ENCODE measurements at places on chromosomes 16 and 17.

GRCh38 chr17:50588391-50589049 is 28.0 kb downstream of the CACNA1G start:
- DNase-seq: no peak

GRCh38 chr17:17134957-17135333 is 71.2 kb downstream of the PLD6 start:
- DNase-seq: no peak

DNA sequence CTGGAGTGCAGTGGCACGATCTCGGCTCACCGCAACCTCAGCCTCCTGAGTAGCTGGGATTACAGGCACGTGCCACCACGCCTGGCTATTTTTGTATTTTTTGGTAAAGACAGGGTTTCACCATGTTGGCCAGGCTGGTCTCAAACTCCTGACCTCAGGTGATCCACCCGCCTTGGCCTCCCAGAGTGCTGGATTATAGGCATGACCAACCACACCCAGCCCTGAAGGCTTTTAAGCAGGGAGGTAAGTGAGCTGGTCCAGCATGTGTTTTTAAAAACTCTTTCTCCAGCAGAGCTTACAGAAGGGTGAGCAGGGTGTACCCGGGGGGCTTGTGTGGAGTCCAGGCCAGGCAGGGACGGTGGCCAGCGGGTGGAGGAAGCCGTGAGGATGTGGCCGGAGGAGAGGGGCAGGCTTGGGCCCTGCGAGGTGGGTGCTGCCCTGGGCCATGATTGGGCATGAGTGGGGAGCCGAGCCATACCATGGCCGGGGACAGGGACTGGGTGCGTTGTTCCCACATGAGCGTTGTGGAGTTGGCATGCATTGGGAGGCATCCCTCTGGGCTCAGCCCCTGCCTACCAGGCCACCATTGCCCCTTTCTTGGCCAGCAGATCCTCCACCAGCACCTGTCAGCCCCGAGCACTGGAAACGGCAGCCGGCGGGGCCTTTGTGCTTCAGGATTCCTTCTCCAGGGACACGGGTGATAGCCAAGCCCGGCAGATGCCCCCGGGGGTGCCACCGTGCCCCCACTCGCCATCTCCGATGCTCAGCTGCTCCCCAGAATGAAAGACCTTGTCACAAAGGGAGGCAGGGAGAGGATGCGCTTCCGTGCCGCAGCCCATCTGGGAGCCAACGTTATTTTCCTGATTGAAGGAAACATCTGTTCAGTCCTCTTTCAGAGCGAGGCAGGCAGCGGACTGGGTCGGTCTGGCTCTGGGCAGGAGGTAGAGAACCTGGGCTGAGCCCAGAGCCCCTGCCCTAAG is 64.5 kb downstream of the RAI1 start:
- DNase-seq: no peak

DNA sequence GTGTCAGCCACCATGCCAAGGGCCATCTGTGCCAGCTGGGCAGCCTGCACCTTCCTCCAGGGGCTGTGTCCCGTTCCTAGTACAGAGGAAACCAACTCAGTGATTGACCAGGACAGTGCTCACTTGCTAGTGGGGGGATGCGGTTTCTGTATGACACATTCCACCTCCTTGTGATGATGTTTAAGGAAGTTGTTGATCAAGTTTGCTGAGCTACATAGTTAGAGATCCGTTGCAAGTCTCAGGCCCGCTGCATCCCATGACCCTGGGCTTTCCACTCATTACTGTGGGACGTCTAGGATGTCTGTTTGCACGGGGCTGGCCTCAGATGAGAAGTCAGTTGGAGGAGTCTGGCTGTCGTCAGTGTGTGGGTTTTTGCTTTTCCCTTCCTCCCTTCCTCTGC is 33.6 kb downstream of the RNF213 start:
- no peak for DNase-seq

GRCh38 chr16:2206780-2207433 is 1.7 kb downstream of the MLST8 start:
- DNase-seq: no peak

- no peak for DNase-seq
These were observed 10.6 kb upstream of the SMG1 start for GRCh38 chr16:18936727-18937340.

DNA sequence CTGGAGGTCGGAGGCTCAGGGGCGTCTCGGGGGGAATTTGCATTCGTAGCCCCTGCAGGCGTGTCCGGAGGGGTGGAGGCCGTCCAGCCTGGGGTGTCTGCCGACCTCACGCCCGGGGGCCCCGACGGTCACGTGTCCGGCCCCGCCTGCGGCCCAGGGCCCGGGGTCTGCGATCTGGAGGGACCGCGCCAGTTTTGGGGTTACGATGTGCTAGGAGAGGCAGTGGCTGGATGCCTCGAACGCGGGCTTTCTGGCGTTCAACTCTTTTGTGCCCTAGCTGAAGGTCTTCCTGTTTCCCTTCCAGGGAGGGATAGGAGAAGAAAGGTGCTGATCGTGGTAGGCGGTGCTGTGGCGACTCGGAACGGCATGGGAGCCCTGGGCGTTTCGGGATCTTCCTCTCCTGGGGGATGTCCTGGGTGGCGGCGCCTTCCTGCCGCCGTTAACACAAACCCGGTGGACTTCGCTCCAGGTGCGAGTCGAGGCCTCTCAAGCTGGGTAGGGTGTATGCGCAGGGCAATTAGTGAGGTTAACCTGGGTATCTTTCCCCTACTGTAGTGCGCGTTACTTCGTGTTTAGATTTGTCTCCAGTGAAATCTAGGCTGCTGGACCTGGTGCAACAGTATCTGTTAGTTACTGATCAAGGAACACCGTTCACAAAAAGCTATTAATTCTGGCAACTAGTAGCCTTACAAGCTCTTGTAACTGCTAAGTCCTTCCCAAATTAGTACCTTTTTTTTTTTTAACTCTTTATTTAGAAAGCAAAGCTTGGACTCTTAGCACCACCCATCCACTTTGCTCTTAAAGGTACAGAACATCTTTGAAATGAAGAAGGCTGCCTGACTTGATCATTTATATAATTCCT is 1.3 kb downstream of the AKAP1 start:
- no peak for DNase-seq

DNA sequence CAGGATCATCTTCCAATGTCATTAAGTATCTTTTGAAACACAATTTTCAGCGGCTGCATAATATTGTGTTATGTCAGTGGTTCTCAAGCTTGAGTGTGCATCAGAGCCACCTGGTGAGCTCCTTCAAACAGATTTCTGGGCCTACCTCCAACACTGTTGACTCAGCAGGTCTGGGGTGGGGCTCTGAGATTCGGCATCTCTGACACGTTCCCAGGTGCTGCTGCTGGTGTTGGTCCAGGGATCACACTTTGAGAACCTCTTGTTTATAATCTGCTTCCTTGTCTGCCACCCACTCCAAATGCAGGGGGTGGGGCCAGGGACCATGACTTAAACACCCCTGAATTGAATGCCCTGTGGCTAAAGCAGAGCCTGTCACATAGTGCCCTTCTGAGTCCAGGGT is 73.8 kb upstream of the HNF1B start:
- DNase-seq: no peak

- no peak for DNase-seq
These were observed 21.5 kb downstream of the GFOD2 start for GRCh38 chr16:67697422-67698185.

DNA sequence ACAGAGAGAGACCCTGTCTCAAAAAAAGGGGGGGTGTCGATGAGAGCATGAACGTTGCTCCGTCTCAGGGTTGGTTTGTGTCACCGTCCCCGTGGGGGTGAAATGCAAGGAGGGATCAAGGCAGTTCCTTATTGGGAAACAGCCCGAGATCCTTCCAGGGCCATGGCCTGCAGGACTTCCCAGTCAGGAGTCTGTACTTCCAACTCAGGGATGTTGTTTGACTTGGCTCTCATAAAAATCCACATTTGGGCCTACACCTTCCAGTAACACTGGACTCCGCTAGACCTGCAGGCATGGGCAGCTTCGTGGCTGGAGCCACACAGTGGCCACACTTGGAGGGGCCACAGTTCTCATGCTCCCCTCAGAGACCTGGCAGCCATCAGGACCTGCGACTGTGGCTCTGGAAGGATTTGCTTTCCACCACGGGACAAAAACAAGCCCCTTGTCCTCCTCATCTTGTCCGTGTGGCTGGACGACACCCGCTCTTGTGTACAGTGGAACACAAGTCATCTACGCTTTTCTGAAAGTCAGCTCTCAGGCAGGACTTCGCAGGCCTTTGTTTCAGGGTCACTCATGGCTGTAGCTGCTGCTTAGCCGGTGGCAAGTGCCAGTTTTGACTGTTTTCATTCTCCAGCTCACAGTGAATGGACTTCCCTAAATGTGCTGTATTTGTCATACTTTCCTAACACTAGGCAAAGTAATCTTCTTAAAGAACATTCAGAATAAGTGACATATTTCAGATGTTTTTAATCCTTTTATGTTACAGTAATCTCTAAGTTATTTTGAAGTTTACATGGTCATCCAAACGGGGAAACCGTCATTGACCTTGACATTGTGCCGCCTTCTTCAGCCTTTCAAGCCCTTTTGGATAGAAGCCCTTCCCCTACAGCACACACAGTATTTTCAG is 24.2 kb upstream of the IL17C start:
- DNase-seq: no peak

GRCh38 chr17:18218756-18219415 is 6.5 kb upstream of the LLGL1 start:
- no peak for DNase-seq

- DNase-seq: peak; percentile 58
These were observed 4.2 kb upstream of the ATXN7L3 start for GRCh38 chr17:44203731-44204440.

GRCh38 chr17:82754297-82755208 is 2.7 kb downstream of the TBCD start:
- DNase-seq: no peak

DNA sequence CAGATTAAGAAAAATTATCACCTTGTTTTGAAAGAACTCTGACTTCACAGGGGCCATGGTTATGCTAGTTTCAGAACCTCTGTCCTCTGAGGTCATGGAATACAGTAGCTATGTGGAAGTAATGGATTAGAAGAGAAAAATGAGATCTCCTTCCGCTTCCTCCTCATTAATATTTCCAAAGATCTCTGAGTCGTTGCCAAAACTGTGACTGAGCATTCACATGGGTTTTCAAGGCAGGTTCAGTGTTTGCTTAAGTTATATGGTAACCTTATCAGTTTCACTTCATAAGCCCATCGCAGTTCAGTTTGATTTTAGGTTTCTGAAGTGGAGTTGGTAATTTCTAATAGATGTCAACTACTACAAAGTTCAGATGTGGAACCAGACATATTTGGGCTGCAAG is 321.2 kb upstream of the SOX9 start:
- no peak for DNase-seq

- DNase-seq: peak; percentile 22
These were observed 5.6 kb upstream of the CRYM start for GRCh38 chr16:21283521-21284289.

GRCh38 chr17:48270899-48271298 is 159.1 kb downstream of the SKAP1 start:
- DNase-seq: no peak

DNA sequence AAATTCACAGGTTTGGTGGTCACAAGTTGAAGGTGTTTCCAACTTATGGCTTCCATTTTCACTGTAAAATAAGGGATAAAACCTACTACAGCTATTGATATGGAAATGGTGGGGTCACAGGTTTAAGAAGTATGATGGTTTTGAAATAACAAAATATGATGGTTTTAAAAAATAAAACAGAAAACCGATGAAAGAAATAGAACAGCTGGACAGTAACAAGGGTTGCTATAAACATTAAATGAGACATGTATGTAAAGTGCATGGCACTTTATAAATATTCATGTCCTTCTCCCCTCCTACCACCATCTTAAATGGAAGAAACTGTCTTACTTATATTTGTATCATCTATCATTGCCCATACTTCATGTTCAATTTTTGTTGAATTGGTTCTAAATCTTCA is 31.3 kb downstream of the ASPA start:
- no peak for DNase-seq

DNA sequence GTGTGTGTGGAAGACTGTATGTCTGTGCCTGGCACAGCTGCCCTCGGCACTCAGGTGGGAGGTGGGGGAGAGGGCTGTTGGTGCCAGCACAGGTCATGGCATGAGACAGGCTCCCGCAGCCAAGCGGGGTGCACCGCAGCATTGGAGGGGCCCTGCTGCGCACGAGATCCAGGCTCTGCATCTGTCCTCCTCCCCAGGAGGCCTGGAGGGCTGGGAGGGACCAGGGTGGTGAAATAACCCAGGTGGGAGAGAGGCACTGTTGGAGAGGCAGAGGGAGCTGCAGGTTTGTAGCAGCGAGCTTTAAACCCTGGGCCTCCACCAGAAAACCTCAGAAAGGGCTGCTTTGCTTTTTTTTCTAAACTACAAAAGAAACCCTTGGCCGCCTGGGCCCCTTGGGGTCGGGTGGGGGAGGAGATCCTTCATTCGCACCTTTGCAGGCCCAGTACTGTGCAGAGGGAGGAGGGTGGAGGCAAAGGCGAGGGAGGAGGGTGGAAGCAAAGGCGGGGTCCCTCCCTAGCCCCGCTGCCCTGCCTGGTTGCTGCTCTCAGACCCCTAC is 241.7 kb downstream of the SEC14L1 start:
- peak; percentile 39 for DNase-seq
